Right cardiac atrium (tissue), 5 donors: ENCODE measurements at places on chromosomes 3 and 15. TPM values are rescaled to one million over a fixed set of nuclear protein-coding genes. Genes with fewer than 3 reads are reported as not detected.

GRCh38 chr3:172522871-172523818 is at the start of gene TNFSF10:
TSS of gene TNFSF10 (minus strand) at chr3:172523430. CDS start at chr3:172523384, 46 bp downstream.
- DNase-seq = peak; percentile 76

The SLC22A13 gene
- total RNA-seq = not detected

The KLHL40 gene
- 0.09 TPM for total RNA-seq

The SLC28A1 gene
- total RNA-seq = 0.42 TPM
